ENCODE measurements at places on chromosomes 6 and 20.

DNA sequence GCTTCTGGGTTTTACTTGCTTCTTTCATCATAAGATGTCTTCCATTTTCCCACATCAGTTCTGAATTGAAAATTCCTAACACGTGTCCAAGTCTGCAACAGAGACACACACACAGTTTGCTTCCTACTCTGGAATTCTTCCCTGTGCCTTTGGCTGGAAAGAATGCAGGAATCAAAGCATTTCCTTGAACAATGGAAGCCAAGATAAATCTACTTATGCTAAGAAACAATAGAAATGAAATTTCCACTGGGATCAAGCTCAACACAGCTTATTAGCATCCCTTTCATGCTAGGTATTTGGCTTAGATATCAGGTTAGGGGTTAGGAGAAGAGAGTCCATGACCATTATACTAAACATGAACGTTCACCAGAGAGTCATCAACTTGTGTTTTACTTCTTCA is 101.1 kb upstream of the SCAF8 start:
- DNase-seq = no peak

- DNase-seq = no peak
Observed at GRCh38 chr6:148269386-148269785, 73.3 kb upstream of the SASH1 start.

GRCh38 chr6:165231177-165231576 is 78.2 kb downstream of the C6orf118 start:
- no peak for DNase-seq

GRCh38 chr6:42049948-42050296 is 402 bp upstream of the TAF8 start:
- DNase-seq = no peak

GRCh38 chr6:26233649-26234420 is 131.2 kb upstream of the BTN3A2 start:
- peak; percentile 77 for DNase-seq

DNA sequence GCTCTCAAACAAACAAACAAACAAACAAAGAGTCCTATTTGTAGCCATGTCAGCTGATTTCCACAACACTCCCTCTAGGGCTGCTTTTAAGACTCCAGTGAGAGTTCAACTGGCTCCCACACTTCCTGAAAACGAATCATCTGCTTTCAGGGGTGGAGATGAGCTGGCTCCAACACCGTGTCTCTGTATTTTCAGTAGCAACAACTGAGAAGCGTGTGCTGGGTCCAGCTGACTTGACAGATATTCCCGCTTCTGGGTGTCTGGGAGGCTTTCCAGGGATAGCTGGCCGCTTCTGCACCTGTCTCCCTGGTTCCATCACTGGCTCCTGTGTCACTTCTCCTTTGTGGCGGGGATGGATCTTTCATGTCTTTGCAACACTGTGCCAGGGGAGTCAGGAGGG is 272.5 kb upstream of the SOX4 start:
- DNase-seq = no peak

- DNase-seq = no peak
Observed at GRCh38 chr6:20700375-20700774, 166.1 kb downstream of the CDKAL1 start.

GRCh38 chr6:161168281-161168891 is 105.5 kb downstream of the AGPAT4 start:
- DNase-seq = no peak

GRCh38 chr6:77786935-77787629 is 134.2 kb downstream of the MEI4 start:
- no peak for DNase-seq

DNA sequence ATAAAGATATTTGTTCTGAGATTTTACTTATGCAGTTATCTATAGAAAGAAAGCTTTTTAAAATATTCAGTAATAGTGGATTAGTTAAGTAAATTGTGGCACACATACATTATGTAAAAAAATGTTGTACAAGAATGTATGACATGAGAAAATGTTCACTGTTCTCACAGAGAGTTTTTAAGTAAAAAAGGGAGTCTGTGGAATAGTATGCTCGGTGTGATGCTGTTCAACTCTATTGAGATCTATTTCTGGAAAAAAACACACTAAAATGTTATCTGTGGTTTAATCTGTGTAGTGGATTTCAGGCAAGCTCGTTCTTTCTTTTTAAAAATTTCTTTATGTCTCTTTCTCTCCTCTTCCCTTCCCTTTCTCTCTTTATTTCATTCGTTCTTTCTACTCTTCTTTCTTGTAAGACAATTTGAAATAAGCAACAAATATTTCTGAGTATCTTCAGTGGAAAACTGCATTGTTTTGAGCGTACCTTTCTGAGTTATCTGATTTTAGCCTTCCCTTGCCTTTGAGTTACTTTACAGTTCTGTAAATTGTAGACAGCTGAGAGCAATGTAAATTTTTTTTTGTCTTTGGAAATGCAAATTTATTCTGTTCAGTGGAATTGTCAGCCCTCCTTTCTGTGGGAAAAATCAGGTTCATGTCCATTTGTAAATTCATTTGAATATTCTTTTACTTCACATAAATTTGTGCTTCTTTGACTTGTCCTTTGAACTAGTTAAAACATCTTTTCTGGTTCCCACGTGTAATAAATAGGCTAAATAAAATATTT is 229.0 kb upstream of the NOX3 start:
- DNase-seq = no peak

- no peak for DNase-seq
Observed at GRCh38 chr6:147699637-147700036, 191.1 kb downstream of the SAMD5 start.

DNA sequence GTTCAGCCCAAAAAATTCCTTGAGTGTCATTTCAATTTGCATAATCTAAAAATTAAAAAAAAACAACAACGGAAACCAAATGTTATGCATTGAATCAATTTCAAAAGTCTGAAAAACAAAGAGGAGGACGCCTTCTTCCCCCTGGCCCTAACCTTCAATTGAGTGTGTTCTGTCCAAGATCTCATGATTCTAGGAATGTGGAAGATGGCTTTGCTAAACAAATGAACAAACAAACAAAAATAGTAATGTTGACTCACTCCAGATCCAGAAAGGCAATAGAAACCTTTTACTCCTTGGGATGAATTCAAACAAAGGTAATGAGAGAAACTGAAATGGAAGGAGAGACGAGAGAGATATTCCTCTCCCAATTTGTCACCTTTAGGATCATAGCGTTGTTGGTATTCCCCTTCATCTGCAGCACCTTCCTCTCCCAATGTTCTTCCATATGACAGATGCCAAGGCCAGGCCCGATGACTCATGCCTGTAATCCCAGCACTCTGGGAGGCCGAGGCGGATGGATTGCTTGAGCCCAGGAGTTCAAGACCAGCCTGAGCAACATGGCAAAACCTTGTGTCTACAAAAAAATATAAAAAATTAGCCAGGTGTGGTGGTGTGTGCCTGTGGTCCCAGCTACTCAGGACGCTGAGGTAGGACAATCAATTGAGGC is 109.2 kb upstream of the ADGRF1 start:
- no peak for DNase-seq

DNA sequence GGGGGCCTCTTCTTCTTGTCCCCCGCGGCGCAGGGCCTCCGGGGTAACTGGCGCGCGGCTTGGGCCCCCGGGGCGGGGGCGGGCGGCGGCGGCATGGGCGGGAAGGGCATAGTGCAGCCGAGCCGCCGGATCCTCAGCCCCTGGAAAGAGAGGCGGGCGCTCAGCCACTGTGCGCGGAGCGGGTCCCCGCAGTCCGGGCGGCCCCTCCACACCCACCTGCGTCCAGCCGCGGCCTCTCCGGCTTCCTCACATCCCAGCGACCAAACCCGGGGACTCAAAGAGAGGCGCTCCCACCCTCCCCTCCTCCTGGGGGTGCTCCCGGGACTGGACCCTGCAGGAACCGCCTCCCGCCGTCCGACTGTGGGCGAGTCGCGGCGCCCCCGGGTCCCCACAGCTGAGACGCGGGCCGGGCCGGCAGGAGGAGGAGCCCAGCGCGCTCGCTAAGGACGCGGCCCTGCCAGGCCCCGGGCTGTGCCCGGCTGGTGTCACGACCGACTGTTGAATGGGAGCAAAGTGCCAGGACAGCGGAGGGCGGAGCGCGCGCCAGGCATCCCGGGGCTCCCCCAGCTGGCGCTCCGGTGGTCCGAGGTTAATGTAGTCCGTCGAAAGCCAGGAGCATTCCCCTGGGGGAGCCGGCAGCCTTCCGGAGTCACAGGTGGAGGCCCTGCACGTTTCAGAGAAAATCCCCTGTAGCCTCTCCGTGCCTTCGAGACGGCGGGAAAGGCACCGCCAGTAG is at the start of gene PRR18:
Gene PRR18, minus strand, starts transcription at position 360 of the 736 bp plus-strand sequence. Its CDS starts 250 bp downstream, at position 110.
- no peak for DNase-seq

DNA sequence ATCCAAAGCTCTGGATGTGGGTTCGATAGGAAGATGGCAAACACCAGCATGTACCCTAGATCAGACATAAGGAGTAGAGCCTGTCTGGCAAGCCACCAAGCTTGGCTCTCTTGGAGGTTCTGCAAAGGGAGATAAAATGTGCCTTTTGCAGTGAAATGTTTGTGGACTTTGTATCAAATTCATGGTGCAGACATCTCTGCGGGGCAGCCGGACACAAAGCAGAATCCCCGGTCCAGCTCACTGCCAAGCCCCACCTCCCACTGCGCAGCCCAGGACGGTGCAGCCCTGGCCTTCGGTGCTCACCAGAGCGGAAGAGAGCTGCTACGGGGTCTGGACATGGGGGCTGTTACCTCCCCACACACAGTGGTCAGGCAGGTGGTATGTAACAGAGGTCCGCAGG is 333.6 kb upstream of the JARID2 start:
- no peak for DNase-seq

DNA sequence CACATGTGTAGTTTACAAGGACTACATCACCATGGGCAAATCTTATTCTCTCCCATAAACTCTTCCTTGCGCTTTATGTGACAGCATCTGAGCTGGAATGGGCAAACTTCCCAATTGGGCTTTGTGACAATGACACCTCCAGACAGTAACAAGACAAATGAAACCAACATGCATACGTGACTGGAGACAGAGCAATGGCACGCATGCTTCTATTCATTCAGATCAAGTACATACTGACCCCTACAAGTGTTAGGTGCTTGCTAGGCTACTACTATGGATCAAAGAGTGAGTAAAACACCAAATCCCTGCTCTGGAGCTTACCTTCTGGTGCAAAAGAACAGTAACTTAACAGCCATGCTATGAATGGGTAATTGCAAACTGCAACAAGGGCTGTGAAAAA is 394.9 kb downstream of the BTBD9 start:
- no peak for DNase-seq

DNA sequence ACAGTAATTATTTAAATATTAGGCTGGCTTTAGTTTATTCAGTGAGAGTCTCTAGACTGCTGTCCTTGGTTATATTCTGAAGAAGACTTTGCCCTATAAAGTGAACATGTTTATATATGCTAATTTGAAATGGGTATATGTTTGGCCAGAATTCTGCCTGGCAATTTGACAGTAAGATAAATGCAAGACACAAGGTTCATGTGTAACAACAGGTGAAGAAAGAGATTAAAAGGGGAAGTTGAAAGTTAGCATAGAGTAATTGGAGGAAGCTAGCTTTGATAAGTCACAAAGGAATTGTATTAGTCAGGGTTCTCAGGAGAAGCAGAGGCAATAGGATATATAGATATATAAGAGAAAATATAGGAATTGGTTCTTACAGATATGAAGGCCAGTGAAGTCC is 191.4 kb downstream of the CENPW start:
- DNase-seq = no peak

- no peak for DNase-seq
Observed at GRCh38 chr6:24797596-24798216, 1.0 kb downstream of the ARMH2 start.

DNA sequence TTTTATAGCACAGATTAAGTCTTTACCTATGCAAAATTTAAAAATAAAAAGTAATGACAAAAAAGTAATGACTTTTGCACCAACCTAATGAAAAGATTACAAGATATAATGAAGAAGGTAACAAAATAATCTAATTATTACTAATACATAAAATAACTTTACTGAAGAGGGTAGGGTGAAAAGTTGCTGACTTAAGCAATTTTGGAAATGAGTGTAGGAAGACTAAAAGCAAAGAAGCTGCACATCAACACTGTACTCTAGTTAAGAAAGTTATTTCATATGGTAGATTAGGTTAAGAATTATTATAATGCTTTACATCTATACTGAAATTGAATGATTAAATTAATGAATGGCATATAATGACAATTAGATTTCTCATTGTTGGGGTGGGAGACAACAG is 76.8 kb downstream of the MANEA start:
- no peak for DNase-seq

DNA sequence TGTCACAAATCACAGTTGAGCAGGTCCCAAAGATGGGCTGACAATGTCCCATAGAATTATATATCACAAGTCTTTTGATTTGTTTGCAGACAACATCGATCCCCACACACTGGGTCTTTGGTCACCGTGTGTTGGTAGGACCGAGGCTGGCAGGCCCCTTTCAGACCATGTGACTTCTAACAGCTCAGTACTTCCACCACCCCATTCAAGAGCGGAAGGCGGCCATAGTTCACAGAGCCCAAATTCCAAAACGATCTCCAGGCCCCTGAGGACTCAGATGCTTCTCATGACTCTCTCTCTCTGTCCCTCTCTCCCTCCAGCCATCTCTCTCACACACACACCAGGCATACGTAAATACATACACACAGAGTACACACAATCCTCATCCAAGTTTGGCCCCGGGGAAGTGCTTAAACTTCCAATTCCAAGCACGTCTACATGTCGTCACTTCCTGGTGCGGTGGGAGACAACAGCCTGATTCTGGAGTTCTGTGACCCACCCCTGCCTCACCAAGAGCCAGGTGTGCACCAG is 155.9 kb upstream of the INSM1 start:
- no peak for DNase-seq

- DNase-seq = no peak
Observed at GRCh38 chr6:64949257-64949656, 757.8 kb downstream of the EYS start.

DNA sequence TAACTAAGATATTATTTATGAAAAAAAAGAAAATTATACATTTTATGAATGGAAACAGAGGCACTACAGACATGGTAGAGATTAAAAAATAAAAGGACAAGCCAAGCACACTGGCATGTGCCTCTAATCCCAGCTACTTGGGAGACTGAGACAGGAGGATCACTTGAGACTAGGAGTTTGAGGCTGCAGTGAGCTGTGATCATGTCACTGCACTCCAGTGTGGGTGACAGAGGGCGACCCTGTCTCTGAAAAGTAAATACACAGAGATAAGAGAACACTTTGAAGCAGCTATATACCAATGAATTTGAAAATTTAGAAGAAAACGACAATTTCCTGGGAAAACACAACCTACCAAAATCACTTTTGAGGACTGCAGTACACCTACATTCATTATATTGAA is 47.4 kb upstream of the TFAP2C start:
- no peak for DNase-seq

DNA sequence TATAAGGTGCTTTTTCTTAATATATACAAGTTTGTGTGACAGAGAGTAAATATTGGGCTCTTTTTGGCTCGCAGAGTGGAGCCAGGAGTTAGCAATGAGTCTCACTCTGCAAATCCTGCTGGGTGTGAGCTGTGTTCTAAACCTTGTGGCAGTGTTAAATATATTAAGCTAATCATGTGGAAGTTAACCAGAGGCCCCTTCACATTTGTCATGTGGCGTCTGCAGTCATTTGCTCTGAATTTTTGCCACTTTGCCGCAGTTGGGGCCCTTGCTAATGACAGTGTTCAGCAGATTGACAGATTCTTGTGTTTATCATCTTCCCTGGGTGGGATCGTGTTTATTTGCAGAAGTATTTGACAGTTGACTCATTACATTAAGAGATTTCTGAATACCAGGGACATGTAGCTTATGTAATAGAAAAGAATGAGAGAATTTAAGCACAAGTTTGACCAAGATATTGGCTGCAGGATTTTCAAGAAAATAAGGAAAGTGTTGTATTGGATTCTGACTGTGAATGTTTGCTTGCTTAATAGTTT is 37.9 kb downstream of the SPATA2 start:
- no peak for DNase-seq

- no peak for DNase-seq
Observed at GRCh38 chr6:150899231-150899630, 33.7 kb downstream of the MTHFD1L start.
